ENCODE measurements at places on chromosomes 13 and 19.

DNA sequence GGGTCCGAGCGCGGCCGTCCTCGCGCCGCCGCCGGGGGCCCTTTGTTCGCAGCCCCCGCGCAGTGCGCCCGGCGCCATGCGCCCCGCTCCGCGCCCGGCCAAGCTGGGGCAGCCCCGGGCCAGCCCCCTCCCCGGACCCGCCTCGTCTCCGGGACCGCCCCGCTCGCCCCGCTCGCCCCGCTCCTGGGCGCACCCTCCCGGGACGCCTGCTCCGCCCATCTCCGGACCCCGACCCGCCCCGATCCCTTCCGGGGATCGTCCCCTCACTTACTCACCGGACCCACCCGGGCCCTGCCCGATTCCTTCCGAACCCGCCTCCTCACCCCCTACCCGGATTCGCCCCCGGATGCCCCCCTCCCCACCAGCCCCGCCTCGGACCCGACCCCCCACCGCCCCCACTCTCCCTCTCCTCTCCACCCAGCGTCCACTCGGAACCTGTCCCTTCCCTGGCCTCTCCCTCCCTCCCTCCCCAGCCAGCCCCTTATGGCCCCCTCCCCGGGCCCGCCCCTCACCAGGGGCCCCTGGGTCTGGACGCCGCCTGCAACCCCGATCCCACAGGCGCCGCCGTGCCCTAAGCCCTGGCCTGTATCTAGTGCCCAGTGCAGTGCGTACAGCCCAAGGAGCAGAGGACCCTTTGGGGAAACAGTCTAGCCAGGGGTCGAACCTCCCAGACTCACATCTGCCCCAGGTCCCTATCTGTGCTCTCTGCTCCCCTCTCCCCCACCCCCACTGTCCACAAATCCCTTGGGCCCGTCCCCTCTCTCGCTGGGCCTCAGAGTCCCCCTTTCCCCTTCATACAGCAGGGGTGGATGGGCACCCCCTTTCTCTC is at the start of gene CPAMD8:
TSS of gene CPAMD8 (minus strand) at position 105 of the 829 bp plus-strand sequence. CDS start 168 bp downstream, outside the sequence.
- no peak for DNase-seq

GRCh38 chr13:46655377-46656180 is 102.6 kb downstream of the LRCH1 start:
- DNase-seq, result no peak

GRCh38 chr19:12047868-12048267 is 4.9 kb downstream of the ZNF878 start:
- no peak for DNase-seq

GRCh38 chr13:67147342-67148133 is 82.6 kb downstream of the PCDH9 start:
- peak; percentile 18 for DNase-seq

GRCh38 chr19:10858204-10858828 is 10.1 kb downstream of the C19orf38 start:
- no peak for DNase-seq

GRCh38 chr19:35549174-35549788 is 3.9 kb downstream of the TMEM147 start:
- DNase-seq, result no peak

DNA sequence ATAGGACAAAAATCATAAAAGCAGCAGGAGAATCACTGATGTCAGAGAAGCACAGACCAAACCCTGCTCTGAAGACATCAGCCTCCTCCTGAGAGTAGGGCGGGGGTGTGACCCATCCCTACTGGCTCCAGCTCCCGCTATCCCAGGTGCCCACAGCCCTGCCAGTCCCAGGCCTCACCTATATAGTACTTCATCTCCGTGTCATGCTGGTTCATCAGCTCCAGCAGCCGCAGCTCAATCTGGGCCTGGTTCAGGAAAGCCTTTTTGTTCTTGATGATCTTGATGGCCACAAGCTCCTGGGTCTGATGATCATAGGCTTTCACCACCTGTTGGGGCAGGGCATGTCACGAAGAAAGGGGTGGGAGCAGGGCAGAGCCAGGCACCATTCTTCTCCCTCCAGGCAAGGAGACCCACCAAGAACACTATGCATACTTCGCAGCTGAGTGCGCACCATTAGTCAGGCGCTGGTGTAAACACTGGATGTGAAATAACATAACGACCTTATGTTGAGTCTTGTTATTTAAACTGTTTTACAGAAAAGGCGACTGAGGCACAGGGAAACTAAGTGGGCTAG is 4.2 kb downstream of the DYRK1B start:
- DNase-seq, result no peak

- no peak for DNase-seq
Measured at GRCh38 chr13:112003396-112003795, 63.6 kb upstream of the SOX1 start.

All from HS-5 (cell line).